ENCODE measurements at places on chromosomes 3 and 15.

- no peak for DNase-seq
Measured at GRCh38 chr3:44772099-44772442, 10.5 kb downstream of the KIF15 start.

DNA sequence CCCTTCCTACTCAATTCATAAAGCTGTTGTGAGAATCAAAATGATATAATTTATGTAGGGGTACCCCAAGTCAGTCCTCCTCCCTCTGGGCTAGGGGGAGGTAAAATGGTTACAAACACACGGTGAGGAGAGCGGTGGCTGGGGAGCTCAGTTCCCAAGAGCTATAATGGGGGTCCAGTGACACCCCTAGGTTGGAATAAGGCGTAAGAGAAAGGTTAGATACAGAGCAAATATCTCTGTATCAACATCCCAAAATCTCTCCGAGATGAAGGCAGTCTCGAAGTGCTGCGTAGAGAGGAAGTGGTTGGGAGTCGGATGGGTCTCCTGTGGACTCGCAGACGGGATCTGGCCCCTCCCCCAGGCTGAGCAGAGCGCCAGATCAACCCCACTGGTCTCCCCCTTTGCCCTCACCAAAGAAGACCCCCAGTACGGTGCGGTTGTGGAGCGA, 1.8 kb downstream of the DUOX2 start:
- no peak for DNase-seq

DNA sequence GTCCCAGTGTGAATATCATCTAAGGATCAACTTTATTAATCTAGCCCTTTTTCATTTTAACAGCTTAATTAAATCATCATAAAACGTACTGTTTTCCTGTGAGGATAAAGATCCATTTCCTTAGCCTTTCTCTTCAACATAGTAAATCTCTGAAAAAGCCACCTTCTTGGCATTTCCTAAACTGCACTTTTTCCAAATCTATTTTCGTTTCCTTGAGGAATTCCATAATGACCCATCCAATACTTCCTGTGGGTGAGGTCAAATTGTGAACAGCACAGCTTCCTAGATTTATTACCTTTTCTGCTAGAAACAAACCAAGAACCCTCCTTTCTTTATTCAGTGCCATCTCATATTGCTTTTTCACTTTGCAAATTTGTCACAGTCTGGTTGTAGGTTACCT, 129.4 kb upstream of the CNTN4 start:
- no peak for DNase-seq

- DNase-seq, result no peak
Measured at GRCh38 chr3:15479400-15480224, 41.9 kb downstream of the COLQ start.

DNA sequence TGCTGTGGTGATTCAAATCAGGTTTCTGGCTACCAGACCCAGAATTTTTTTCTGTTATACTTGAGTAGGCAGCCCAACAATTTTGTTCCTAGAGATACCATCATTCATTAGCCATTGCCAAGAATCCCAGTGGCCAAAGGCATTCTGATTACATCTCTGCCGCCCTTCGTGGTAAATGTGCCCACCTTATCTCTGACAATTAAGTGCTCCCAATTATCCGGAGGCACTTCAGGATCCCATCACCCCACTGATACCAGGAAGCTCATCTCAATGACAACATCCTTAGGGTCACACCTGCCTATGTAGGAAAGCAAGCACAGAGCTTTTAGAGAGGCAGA, 43.2 kb upstream of the RPL35A start:
- DNase-seq, result peak; percentile 43

DNA sequence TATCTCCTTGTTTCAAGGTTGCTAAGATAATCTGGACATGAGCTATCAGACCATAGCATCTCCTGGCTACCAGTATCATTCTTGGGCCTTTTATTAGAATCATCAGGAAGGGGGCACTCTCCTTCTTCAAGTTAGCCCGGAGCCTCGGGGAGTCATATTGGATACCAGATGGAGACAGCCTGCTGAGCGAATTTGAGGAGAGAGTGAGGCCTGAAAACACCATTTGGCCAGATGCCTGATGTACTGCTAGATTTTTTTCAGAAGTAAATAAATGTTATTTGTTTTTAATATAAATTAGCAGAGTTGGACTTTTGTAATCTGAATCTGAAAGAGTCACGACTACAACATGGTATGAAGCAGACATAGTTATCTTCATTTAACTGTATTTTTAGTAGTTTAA, 848.6 kb downstream of the IGSF11 start:
- no peak for DNase-seq

GRCh38 chr3:141477224-141477623, 9.6 kb upstream of the RASA2 start:
- peak; percentile 83 for DNase-seq

DNA sequence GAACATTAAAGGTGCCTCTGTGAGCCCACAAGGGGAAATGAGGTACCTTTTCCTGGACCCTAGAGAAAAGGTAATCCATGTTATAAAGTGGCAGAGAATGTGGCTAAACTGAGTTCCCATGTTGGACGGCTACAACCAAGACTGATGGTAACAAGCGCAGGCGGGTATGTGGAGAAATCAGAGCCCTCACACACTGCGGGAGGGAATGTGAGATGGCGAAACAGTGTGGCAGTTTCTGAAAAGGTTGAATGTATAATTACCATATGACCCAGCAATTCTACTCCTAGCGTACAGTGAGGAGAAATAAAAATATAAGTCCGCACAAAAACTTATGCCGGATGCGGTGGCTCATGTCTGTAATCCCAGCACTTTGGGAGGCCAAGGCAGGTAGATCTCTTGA, 24.1 kb upstream of the SHISA5 start:
- no peak for DNase-seq

DNA sequence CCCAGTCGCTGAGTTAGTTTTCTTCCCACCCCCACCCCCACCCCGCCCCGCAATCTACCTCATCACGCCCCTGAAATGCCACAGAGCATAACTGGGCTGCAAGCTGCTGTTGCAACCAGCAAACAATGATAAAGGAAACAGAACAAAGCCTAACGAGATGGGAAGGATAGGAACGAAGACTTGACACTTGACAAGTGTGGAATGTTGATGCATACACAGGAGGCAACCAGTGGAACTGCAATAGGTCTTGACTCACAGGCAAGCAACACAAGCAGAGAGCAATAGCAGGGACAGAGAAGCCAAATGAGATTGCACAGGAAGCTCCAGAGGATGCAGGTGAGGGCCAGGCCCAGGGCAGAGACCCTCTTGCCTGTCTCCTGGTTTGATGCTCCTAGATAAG, 225.9 kb downstream of the IGSF11 start:
- DNase-seq, result no peak

DNA sequence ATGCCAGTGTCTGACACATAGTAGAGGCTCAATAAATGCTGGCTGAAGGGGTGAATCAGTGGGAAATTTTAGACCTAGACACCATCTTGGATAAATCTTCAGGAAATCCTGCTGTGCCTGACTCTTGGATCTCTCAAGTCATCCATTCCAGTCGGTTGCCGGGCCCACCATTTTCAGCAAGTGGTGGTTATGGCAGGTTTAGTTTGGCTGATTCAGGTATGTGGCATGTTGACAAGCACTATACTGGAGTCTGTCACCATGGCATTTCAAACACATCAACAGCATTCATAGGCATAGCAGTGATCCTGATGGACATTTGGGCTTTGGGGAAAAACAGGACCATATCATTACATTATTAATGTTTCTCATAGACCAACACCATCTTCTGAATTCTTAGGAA, 25.7 kb upstream of the APH1B start:
- peak; percentile 16 for DNase-seq

DNA sequence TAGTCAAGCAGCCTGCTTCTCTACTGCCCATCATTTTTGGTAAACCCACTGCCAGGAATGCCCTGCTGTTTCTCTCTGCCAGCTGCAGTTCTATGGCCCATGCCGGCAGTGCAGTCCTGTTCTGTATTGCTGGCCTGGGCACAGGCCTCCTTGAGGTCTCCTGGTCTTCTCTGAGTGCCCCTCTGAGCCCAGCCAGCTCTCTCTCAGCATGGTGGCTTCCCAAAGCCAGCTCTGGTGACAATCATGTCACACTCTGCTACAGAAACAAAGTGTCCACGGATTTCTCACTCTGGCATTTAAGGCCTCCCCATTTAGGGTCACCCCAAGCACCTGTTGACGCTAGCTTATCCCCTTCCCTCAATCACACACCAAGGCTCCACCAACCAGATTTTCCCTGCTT, 24.5 kb downstream of the SRPRB start:
- DNase-seq, result no peak

DNA sequence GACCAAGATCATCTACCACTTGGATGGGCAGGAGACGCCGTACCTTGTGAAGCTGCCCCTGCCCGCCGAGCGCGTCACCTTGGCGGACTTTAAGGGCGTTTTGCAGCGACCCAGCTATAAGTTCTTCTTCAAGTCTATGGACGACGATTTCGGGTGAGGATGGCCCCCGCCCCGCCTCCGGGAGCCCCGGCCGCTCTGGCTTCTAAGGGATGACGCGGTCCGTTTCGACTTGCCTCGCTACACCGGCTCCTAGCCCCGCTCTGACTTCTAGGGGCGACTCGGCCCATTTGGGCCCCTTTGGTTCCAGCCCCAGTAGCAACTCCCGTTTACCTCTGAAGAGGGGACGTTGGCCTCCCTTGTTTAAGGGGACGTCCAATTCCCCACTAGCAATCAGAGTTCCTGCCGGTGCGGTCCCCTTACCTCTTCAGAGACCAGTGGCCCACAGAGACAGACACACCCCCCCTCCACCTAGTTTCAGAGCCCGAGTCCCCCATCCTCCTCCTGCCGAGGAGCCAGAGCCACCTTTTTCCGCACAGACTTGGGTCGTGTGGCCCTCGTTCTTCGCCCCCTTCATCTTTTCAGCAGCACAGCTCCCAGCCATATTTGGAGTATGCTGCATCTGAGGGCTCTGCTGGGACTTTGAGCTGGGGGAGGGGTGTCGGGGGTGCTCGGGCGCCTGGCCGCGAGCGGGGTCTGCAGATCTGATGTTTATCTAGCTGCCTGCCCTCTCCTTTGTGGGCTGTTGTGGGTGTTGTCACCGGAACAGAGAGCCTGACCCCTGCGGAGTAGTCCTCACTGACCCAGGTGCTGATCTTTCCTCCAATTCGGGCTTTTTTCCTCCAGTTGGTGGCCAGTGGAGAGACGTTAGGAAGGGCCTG, 706 bp downstream of the DVL3 start:
- DNase-seq, result peak; percentile 31

Data from EH (cell line).